SK-N-DZ (cell line): ENCODE measurements at places on chromosomes 6 and 20.

- DNase-seq = no peak
These were observed 227.6 kb downstream of the ALDH8A1 start for GRCh38 chr6:134722200-134722870.

- no peak for DNase-seq
These were observed 1.5 kb downstream of the TFAP2A start for GRCh38 chr6:10413262-10413849.

DNA sequence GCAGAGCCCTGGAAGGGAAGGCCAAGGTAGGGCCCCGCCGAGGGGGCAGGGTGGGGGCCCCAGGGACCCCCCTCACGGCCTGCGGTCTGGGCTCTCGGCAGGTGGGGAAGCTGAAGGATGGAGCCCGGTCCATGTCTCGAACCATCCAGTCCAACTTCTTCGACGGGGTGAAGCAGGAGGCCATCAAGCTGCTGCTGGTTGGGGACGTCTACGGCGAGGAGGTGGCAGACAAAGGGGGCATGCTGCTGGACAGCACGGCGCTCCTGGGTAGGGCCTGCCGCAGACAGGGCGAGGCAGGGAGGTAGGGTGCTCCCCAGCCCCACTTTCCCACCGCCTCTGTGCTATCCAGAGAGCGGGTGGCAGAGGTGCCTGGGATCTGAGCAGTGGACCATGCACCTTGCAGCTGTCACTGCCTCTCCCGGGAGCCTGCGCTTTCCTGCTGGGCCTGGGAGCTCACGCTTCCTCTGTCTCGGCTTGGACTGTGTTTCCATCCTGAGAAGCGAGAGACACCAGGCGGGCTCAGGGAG, 83.1 kb downstream of the SYNJ2 start:
- DNase-seq = no peak

- no peak for DNase-seq
These were observed 1.3 kb downstream of the SLA2 start for GRCh38 chr20:36644706-36645095.

- DNase-seq = no peak
These were observed 48.2 kb downstream of the TSHZ2 start for GRCh38 chr20:53020376-53020775.

GRCh38 chr6:87824958-87825491, 123.0 kb upstream of the AKIRIN2 start:
- DNase-seq = no peak

- no peak for DNase-seq
These were observed 10.5 kb downstream of the NKX2-2 start for GRCh38 chr20:21503345-21503744.

DNA sequence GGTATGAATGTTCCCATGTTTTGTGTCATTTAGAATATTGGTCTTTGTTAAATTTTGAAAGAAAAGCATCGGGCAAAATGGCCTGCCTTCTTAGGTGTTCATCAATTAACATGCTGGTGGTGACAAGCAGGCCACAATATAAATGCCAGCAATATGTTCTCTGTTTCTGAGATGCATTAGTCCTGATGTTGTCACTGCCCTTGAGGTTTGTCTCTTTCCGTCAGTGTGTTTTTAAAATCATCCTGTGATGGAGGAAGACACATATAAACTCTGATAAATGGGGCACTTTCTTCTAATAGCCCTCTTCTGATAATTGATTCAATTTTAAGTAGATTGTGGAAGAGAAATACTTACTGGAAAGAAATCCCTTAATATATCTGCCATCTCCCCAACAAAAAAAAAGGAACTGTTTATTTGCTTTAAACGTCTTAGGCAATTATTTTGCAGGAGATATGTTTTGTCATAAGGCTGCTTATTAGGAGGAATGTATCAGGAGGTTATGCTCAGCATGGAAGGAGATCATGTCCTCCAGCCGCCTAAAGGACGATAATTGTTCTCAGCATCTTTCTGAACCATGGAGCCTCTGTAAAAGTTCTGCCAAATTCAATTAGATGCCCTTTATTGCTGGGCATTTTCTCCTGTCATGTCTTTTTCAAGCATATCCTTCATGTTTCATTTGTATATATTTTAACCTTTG, 134.1 kb downstream of the COL9A1 start:
- no peak for DNase-seq

GRCh38 chr6:50889935-50890334, 71.3 kb downstream of the TFAP2B start:
- no peak for DNase-seq

DNA sequence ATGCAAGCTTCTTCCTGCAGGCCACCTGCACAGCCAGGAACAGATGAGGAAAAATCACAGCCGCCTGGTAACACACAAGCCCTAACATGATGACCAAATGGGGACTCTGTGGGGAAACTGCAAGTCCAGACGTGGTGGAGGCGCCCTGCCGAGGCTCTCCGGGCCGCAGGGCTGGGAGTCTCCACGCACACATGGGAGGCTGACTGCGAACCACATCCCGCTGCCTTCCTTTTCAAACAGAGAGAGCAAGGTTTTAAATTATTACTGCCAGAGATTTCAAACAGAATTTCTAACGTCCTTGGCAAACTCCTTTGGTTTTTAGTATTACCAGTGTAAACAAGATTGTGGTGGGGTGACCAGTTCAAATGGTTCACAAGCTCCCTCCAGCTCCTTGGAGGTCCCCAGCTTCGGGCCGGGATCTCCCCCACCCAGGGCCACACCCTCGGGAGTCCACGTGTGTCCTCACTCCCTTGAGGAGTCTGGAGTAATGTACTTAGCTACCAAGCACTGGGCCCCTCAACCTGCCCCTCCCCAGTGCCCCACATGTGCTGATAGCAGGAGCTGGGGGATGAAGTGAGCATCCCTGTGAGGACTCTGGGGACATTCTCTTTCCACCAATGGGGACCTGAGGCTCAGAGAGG, 252.7 kb downstream of the TAF4 start:
- no peak for DNase-seq

DNA sequence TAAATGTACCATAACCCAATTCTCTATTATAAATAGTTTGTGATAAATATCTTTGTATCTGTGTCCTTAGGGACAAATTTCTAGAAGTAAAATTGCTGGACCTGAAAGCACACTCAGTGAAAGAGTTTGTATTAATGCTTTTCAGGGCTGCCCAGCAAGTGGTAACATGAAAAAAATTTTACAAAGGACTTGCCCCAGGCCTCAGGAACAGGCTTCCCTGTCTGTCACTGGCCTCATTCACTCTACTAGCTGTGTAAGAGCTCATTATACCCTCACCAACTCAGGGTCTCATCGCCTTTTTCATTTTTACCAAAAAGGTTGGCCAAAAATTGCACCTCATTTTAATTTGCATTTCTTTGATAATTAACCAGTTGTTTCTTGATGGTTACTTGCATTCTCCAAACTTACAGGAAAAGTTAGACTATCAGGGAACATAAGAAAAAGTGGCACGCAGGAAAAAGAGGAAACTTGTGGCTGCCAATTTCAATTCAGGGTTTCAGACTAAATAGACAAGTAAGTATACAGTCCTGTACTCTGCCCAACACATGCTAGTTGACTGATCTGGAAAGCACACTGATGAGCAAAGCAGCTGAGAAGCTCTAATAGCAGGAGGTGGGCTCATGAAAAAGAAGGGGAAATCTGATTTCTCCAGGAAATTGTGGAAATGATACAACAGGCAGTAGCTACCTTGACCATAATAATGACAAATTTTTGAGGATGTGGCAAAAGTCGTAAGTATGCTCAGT, 161.5 kb downstream of the KIF6 start:
- no peak for DNase-seq

DNA sequence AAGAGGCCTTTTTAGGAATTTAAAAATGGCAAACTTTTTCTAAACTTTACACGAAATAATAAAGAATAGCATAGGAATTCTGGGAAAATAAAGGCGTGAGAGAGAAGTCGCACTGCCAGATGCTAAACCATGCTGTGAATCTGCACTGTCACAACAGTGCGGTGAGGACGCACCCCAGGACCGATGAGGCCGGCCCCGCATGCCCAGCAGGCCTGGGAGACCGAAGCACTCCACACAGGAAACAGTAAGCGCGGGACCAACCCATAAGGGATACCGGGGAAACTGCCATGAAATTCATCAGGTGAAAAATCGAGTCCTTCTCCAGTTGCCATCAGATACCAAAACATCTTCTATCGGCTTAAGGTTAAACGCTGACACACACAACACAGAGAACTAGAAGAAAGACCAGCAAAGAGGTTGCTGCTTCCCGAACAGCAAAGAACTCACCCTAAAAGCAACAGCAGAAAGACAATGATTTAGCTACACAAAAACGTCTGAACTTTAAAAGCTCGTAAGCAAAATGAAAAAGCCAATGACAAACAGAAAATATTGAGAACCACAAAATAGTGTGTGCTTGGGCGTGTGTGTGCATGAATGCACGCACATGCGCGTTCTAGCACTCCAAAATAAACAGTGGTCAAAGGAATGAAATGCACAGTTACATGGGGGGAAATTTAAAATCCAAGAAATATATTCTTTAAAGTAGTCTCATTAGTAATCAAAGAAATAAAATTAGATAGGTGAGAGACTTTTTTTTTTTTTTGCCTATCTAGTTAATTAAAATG, 15.4 kb downstream of the RAMACL start:
- DNase-seq = no peak

GRCh38 chr6:97240222-97240621, 42.8 kb downstream of the MMS22L start:
- no peak for DNase-seq

- DNase-seq = no peak
These were observed 85.7 kb upstream of the CST7 start for GRCh38 chr20:24863356-24863755.

DNA sequence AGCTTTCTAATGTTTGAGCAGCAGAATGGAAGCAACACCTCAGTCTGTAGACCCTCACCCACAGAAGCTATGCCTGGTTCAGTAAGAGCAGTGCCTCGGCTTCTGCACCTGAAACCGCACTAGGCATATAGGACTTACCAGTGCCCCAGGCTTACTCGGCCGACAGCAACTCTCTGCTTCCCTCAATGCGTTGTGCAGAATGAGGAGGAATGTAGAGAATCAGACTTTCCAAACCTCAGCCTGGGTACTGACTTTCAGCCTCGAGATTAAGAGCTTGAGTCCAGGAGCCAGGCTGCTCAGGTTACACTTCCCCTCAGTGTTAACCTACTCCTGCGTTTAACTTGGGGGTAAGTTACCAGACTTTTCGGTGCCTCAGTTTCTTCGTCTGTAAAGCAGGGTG, 8.6 kb downstream of the EYA2 start:
- no peak for DNase-seq

- DNase-seq = peak; percentile 18
These were observed 35.9 kb upstream of the MYB start for GRCh38 chr6:135145063-135145800.

GRCh38 chr20:32585011-32585585, at the start of gene NOL4L:
NOL4L (minus strand) TSS chr20:32585333; CDS start chr20:32584890, 443 bp downstream.
- DNase-seq = peak; percentile 45

DNA sequence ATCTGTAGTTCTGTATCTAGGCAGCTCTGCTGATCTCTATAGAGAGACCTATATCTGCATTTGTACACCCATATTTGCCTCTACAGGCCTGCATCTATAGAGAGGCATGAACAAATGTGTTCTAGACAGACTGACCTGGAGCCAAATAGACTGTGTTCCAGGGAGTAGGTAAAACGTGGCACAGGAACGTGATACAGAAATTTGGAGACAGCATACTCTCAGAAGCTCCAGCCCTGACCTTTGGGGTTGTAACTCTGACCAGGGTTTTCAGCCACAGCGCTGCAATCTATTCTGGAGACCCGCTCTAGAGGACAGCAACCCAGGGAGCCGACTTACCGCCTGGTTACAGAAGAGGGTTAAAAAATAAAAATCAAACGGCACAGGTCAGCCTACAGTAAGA, 983 bp downstream of the RBBP9 start:
- DNase-seq = no peak

DNA sequence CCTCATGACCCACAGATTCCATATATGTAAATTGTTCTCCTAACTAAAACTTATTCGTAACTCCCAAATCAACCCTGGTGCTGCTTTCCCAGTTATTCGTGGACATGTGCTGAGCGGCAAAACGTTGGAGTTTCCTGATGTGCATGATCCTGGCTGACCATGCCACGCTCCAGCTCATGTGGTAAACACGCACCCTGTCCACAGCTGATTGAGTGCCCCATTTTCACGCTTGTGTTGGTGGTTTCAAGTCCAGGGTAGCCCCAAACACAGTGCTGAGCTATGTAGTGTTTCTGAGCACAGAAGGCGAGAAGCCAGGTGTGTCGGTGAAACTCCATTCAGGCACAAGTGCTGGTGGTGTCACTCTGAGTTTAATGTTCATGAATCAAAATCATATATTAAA, 19.1 kb upstream of the FOXC1 start:
- DNase-seq = no peak

GRCh38 chr20:58828136-58828535, 22.6 kb downstream of the GNAS-AS1 start:
- DNase-seq = no peak

- DNase-seq = no peak
These were observed 4.1 kb downstream of the TMEM239 start for GRCh38 chr20:2820084-2820895.

DNA sequence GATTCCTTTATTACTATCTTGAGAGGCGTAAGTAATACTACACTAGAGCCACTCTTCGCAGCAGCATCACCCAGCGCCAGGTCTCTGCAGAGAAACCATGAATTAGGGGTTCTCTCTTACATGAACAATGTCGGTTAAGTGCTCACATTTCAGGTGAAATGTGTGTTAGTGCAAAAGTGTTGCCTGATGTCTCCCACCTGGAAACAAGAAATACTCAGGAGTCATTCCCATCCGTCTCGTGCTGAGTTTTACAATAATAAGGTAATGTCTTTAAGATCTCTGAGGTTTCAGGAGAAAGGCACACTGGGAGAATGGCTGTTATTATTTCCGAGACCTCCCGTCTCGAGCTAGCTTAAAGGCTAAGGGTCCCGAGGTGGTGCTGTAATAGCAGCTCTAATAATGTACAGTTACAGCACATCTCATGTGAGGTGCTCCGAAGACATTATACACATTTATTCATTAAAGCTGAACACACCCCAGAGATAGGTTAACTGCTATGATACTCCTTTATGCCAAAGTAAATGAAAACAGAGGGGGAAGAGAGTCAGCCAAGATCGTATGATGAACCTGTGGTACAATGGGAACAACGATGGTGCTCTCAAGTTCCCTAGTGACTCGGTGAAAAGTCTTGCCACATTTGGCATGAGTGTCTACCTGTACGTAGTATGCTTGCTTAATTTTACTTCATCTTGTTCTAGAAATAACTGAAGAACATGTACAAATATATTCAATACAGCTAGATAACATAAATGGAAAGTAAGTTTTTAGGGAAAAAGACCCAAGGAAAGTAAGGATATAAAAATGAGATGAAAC, 458.3 kb upstream of the CITED2 start:
- DNase-seq = no peak

DNA sequence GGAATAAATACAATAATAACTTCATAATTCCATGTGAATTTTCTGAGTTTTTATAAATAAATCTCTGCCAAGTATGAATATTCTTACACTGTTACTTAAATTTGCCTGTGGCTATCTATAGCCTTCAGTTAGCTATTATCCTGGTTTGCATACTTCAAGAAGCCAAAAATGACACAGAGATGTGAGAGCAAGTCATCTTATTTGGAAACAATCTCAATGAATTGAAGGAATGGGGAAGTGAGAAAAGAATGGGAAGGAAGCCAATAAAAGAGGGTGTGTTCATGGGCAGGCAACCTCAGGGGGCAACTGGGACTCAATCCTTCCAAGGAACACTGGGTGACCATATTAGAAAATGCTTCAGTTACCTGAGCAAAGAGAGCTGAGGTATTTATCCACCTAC, 9.9 kb downstream of the HAO1 start:
- no peak for DNase-seq

- no peak for DNase-seq
These were observed 95.5 kb downstream of the EYA2 start for GRCh38 chr20:46990017-46990595.
